ENCODE measurements at places on chromosomes 5 and 9.
A peak's percentile ranks its signal among the peaks of the same experiment; 100 is the strongest.

- DNase-seq = no peak
Observed at GRCh38 chr9:108382310-108382709, 473.5 kb downstream of the ACTL7B start.

DNA sequence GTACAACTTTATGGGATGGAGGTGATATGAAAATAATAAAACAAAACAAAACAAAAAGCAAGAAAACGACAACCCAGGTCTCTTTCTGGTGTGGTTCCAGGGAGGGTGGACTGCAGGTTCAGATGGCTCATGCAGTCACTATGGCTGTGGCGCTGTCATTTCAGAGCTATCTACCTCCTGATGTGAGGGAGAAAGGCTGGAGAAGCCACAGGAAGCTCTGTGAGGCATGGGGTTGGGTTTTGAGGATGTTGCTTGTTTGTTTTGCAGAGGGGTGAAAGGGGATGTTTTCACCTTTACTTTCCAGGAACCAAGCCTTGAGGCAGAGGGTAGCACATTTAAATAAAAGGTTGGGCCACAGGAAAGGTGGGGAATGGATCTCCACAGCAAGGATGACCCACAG, 18.7 kb downstream of the NIPAL4 start:
- no peak for DNase-seq

GRCh38 chr9:85155352-85155751, 485.8 kb downstream of the NTRK2 start:
- DNase-seq = no peak

DNA sequence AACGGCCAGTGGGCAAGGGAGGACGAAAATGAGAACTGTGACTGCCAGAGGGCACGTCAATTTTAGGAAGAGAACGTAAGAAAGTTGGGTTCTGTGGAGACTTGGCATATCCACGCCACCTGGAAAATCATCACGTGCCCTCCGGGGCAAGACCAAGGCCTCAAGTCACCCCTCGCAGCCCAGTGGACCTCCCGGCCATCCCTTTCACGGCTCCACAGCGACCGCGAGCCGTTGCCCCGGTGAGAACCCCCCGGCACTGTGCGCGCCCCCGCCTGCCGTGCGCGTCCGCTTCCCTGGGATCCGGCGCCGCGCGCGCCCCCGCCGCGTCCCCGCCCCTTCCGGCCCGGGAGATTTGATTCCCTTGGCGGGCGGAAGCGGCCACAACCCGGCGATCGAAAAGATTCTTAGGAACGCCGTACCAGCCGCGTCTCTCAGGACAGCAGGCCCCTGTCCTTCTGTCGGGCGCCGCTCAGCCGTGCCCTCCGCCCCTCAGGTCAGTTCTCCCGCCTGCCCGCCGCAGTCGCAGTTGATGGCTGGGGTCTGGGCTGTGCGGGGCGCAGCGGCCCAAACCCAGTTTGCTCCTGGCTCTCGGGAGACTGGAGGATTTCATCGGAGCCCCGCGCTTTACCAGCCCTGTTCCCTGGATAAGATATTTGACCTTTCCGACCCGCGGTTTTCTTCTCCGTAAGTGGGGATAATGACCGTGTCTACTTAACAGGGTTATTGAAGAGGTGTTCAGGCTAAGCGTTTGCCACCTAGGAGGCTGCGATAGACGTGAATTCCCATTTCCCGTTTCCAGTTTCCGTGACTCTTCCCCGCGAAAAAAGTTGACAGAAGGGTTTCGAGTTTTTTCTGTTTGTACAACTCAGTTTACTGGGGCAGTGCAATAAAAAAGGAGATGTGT, at the start of gene MELK:
TSS of gene MELK (plus strand) at position 381 of the 904 bp plus-strand sequence. CDS start 8,787 bp downstream, outside the sequence.
- DNase-seq = peak; percentile 55

DNA sequence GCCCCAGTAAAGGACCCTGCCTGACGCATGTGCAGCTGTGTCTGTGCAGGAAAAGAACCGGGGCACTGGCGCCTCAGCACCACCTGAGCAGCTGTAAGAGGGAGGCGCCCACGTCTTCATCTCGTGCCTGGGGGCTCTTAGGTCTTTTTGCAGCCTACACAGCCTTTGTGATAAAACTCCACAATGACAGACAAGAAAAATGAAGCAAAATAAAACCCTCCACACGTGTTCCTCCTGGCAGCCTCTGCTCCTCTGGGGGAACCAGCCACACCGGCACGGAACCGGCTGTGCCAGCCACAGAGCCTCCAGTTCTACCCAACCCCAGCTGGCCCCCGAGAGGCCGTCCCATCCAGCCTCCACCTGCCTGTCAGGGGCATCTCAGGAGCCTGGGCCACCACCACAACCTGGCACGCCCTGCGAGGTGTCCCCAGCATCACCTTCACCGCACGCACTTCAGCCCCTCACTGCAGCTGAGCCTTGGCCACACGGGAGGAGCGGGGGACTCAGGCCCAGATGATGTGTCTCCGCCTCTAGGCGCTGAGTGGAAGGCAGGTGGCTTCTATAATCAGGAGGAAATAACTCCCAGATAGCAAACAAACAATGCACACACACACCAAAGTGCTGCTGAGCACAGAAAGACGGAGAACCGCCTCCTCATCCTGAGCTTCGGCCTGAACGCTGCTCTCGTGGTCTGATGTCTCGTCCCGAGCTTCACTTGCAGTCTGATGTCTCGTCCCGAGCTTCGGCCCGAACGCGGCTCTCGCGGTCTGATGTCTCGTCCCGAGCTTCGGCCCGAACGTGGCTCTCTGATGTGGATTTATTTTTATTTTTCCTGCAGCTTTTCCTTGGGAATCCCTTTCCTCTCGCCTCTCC, 28.6 kb upstream of the NSMF start:
- no peak for DNase-seq

- DNase-seq = no peak
Observed at GRCh38 chr9:132026932-132027585, 52.6 kb downstream of the MED27 start.
